Naive thymus-derived CD8-positive, alpha-beta T cell (primary cell): ENCODE measurements at places on chromosomes 1 and 21. TPM values are rescaled to one million over a fixed set of nuclear protein-coding genes. Genes with fewer than 3 reads are reported as not detected.
A peak's percentile ranks its signal among the peaks of the same experiment; 100 is the strongest.

DNA sequence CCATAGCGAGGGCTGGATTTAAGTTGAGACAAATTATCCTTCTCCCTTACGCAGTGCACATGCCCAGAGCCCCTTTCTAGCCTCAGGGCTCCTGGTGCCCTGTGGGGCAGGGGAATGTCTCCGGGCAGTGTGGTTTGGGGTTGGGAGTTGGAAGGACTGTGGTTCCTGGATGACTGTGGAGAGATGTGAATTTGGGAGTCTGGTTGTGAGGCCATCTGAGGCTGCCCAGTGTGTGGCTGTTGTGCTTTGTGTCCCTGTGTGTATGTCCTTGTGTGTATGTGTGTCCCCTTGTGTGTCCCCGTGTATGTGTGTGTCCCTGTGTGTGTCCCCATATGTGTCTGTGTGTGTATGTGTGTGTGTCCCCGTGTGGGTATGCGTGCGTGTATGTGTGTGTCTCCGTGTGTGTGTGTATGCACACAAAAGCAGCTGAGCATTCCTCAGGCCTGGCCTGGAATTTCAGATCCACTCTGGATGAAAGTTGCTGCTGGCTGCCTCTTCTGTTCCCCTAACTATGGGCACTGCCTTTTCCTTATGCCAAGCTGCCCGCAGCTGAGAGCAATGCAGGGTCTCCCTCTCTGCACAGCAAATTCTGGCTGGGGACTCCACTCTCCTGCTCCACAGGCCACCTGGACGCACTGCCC lies 65.4 kb downstream of the UBIAD1 start:
- H3K36me3 ChIP-seq: no peaks in the 10 kb centered on the region
- H3K4me1 ChIP-seq: peaks cover 6% of the 10 kb centered on the region

GRCh38 chr21:41931041-41931451 lies 22.8 kb downstream of the C2CD2 start:
- H3K36me3 ChIP-seq: no peaks in the 10 kb centered on the region
- peaks cover 59% of the 10 kb centered on the region for H3K4me1 ChIP-seq
- H3K27ac ChIP-seq: no peak overlapping the region
- DNase-seq: no peak

DNA sequence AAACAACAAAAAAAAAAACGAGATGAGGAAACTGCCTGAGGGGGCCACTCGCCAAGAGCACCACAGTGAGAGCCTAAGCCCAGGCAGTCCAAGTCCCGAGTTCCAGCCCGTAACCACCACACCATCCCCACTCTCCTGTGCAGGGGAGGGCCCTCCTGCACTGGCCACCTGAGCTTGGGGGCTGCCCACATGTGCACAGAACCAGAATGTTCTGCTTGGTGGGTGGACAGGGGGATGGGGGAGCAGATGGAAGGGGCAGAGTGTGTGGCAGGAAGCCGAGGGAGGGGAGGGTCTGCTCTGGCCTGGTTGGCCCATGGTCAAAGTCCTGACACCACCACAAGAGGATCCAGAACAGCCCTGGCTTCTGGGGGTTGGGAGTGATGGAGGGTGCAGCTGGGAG lies 17.6 kb downstream of the ADPRS start:
- H3K27ac ChIP-seq: no peak overlapping the region
- DNase-seq: no peak
- no peak overlapping the region for H3K4me3 ChIP-seq
- H3K4me1 ChIP-seq: peaks cover 37% of the 10 kb centered on the region
- no peaks in the 10 kb centered on the region for H3K36me3 ChIP-seq

GRCh38 chr1:165403835-165404482 lies 41.0 kb downstream of the RXRG start:
- peaks cover 37% of the 10 kb centered on the region for H3K27me3 ChIP-seq
- no peaks in the 10 kb centered on the region for H3K4me1 ChIP-seq
- no peak overlapping the region for H3K27ac ChIP-seq
- DNase-seq: no peak
- no peaks in the 10 kb centered on the region for H3K36me3 ChIP-seq
- H3K4me3 ChIP-seq: no peak overlapping the region

DNA sequence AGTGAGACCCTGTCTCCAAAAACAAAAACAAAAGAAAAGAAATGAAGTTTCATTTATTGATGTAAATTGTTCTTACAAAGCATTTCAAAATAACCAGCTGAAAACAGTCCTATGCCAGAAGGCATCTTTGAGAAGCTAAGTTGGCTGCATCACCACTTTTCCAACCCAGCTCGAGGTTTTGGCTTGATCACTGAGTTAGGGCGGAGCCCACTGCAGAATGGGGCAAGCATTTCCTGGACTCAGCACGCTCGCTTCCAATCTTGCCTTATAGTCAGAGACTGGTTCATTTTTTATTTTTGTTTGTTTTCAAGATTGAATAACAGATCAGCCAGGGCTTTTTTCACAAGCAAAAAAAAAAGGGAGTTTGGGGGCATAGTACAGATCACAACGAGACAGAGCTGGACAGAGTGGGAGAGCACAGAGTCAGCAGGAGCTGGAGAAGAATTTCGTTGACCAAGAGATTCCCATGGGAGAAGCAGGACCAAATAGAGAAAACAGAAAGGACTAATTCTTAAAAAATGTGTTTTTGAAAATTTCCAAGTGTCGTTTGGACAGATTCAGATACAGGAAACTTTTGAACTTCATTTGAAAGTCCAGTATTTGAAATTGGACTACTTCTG lies 23.5 kb upstream of the COL6A1 start:
- H3K4me1 ChIP-seq: peaks cover 4% of the 10 kb centered on the region
- H3K36me3 ChIP-seq: no peaks in the 10 kb centered on the region
- H3K27me3 ChIP-seq: peaks cover 40% of the 10 kb centered on the region
- no peak overlapping the region for H3K4me3 ChIP-seq
- DNase-seq: no peak
- H3K27ac ChIP-seq: no peak overlapping the region

DNA sequence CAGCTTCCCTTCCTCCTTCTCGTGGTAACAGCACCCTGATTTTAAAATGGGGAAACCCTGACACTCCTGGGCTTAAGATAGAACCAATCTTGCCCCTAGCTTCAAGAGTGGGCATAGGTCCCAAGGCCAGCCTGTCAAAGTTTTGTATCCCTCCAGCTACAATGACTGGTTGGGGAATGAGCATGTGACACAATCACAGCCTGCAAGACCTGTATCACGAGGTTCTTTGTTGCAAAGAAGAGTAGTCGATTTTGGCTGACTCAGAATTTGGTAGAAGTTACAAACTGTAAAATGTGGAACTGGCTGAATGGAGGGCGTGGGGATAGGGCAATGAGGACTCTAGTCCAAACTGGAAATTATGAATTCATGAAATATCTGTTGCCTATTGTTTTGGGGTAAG lies 18.7 kb downstream of the CTSK start:
- peaks cover under 1% of the 10 kb centered on the region for H3K36me3 ChIP-seq
- H3K4me1 ChIP-seq: peaks cover 14% of the 10 kb centered on the region
- no peak overlapping the region for H3K4me3 ChIP-seq
- no peak overlapping the region for H3K27ac ChIP-seq

DNA sequence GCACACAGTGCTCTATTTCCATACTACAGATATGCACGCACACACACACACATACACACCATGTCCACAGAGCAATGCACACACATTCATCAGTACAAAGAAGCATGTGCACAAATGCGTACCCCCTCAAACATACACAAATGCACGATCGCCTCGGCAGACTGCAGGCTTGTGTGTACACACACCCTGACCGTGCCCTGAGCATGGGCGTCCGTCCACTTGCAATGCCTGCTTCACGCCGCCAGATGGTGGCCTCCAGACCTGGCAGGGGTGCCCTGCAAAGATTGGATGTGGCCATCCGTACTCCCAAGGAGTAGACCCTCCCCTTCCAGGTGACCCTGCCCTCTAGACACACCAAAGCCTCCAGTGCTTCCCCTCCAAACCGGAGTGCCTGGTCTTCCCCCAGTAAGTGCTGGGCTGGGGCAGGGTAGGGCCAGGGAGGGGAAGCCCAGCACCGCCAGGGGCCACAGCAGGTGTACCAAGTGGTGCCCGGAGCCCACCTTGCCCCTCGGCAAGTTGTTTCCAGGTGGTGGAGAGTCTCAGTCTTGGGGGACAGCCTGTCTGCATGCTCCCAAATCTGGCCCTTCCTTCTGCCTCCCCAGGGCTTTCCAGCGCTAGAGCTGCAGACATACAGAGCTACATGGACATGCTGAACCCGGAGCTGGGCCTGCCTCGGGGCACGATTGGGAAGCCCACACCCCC lies 20.6 kb downstream of the ESPN start:
- peaks cover 24% of the 10 kb centered on the region for H3K27me3 ChIP-seq
- no peaks in the 10 kb centered on the region for H3K36me3 ChIP-seq
- peaks cover 19% of the 10 kb centered on the region for H3K4me1 ChIP-seq
- no peak overlapping the region for H3K4me3 ChIP-seq
- no peak for DNase-seq

- peaks cover 7% of the 10 kb centered on the region for H3K36me3 ChIP-seq
- H3K27ac ChIP-seq: no peak overlapping the region
- H3K4me1 ChIP-seq: no peaks in the 10 kb centered on the region
- no peak for DNase-seq
- no peak overlapping the region for H3K4me3 ChIP-seq
Measured at GRCh38 chr21:32173121-32173724, 105.6 kb downstream of the MIS18A start.

GRCh38 chr1:13627127-13627526 lies 43.5 kb downstream of the PDPN start:
- H3K4me3 ChIP-seq: no peak overlapping the region
- no peak overlapping the region for H3K27ac ChIP-seq
- H3K4me1 ChIP-seq: no peaks in the 10 kb centered on the region
- no peaks in the 10 kb centered on the region for H3K36me3 ChIP-seq

- no peak overlapping the region for H3K27ac ChIP-seq
- no peaks in the 10 kb centered on the region for H3K4me1 ChIP-seq
- no peaks in the 10 kb centered on the region for H3K27me3 ChIP-seq
- peaks cover 40% of the 10 kb centered on the region for H3K36me3 ChIP-seq
- no peak for DNase-seq
Measured at GRCh38 chr21:15839601-15840000, 109.8 kb downstream of the USP25 start.

GRCh38 chr1:201731142-201731541 lies 97.8 kb upstream of the IPO9 start:
- no peaks in the 10 kb centered on the region for H3K36me3 ChIP-seq
- H3K4me1 ChIP-seq: no peaks in the 10 kb centered on the region
- no peak for DNase-seq
- no peak overlapping the region for H3K27ac ChIP-seq
- H3K4me3 ChIP-seq: no peak overlapping the region
- H3K27me3 ChIP-seq: peaks cover 9% of the 10 kb centered on the region

- peaks cover 13% of the 10 kb centered on the region for H3K27me3 ChIP-seq
- H3K4me3 ChIP-seq: no peak overlapping the region
- H3K36me3 ChIP-seq: no peaks in the 10 kb centered on the region
- DNase-seq: no peak
Measured at GRCh38 chr1:224067621-224068457, 46.1 kb upstream of the FBXO28 start.

DNA sequence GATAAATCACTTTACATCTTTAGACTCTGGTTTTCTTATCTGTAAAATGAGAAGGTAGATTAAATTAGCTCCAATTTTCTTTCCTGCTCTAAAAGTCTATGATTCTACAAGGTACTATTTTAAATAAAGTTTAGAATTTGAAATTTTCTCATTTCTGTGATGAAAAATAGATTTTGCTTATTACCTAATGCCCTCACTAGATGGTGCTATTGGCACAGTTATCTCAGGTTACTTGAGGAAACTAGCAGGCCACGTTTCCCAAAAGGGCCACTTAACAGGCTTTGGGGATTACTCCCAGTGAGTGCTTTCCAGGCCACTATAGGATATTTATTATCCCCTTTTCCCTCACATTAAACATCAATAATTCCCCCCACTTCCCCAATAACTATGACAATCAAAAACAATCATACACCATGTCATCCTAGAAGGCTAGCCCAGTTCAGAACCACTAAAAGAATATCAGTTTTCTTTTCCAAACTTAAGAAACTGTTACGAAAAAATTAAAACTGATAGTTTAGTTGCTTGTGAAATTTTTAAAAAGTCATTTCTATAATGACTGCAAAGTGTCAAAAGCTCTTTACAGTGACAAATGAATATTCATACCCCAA lies 30.6 kb downstream of the OMA1 start:
- peak overlapping the region; percentile 53 for H3K27ac ChIP-seq
- H3K4me3 ChIP-seq: no peak overlapping the region
- H3K36me3 ChIP-seq: peaks cover 23% of the 10 kb centered on the region

GRCh38 chr1:41925712-41926111 lies 7.0 kb upstream of the HIVEP3 start:
- H3K27ac ChIP-seq: no peak overlapping the region
- H3K4me1 ChIP-seq: peaks cover 5% of the 10 kb centered on the region
- H3K4me3 ChIP-seq: no peak overlapping the region
- no peaks in the 10 kb centered on the region for H3K27me3 ChIP-seq

DNA sequence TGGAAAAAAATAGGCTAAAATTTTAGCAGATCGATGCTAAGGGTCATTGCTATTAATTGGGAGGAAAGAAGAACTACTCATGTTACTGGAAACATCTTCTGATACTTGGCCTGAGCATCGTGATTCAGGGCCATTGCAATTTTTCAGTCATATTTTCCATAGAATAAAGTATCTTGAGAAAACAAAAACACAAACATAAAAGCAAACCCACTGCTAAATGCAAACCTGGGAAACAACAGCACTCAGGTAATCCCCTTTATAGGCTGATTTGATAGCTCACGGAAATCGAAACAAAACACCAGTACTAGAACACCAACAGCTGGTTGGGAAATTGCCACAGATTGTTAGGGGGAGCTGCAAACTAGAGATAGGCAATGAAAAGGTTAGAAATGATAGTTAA lies 172.9 kb upstream of the ESRRG start:
- H3K27ac ChIP-seq: no peak overlapping the region
- H3K4me1 ChIP-seq: no peaks in the 10 kb centered on the region
- no peak for DNase-seq
- no peaks in the 10 kb centered on the region for H3K27me3 ChIP-seq

DNA sequence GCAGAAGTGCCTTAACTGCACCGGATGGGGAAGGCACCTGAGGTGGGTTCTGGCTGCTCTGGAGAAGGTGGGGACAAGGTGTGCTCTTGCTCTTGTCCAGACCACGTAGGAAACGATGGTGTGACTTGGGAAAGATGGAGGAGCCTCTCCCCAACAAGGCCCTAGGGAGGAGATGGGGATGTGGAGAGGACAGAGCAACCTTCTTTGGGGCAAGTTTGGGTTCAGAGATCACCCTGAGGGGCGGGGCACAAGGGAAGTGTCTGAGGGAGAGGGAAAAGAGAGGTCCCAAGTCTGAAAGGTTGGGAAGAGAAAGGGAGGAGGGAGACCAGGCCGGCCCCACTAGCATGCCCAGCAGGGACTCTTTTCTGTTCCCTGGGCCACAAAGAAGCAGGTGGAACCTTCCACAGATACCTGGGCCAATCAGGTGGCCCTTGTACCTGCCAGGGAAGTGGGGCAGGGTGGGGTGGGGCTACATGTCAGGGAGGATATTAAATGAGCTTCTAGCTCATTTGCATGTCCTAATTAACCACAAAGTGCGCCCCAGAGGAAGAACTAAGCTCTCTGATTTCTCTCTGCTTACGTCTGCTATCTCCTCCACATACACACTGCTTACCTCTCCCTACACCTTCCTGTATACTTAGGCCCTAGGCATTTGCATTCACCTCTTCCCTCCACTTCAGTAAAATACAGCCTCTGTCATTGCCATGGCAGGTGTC lies 15.9 kb downstream of the INKA2 start:
- DNase-seq: no peak
- no peaks in the 10 kb centered on the region for H3K27me3 ChIP-seq
- no peak overlapping the region for H3K4me3 ChIP-seq
- peak overlapping the region; percentile 63 for H3K27ac ChIP-seq

CRABP2 gene
- polyA plus RNA-seq: not detected
